ENCODE measurements at places on chromosomes 4 and X. TPM values are rescaled to one million over a fixed set of nuclear protein-coding genes. Genes with fewer than 3 reads are reported as not detected.

RIPPLY1 gene
- total RNA-seq = not detected

MEPE gene
- not detected for total RNA-seq

POF1B gene
- not detected for total RNA-seq

DNA sequence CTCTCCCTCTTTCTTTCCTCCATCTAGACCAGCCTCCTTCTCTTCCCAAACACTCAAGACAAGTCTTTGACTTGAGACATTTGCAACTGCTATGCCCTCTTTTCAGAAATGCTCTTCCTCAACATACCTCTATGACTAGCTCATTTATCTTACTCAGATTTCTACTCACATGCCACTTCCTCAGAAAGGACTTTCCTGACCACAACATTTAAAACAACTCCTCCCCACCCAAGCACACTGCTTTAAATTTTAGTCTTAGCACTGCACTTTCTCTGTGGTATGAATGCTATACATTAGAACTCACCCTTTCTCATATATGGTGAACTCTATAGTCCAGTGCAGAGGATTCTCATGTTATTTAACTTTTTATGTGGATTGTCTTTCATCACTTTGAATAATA, 28.4 kb upstream of the SULT1E1 start:
- no peak for DNase-seq

GRCh38 chr4:179071131-179071530, 1628.9 kb upstream of the AGA start:
- DNase-seq = no peak

GRCh38 chr4:180560896-180561295, 1682.3 kb upstream of the TENM3 start:
- DNase-seq = peak; percentile 23

DNA sequence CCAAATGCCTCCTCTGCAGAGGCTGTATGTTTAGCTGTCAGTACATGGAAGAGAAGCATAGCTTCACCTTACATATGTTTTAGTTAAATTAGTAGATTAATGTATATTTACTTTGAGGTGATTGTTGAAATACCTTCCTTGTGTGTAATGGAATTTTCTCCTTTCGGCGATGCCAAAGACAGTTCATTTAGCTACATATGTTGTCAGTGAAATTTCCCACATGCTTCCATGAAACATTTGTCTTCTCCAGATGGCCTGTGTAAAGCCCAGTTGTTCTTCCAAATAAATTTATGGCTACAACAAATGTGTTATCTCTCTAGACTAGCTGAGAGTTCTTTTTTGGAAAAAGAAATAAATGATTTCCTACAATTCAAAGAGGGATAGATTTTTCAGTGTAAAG, 95.2 kb downstream of the GPAT3 start:
- DNase-seq = no peak

DNA sequence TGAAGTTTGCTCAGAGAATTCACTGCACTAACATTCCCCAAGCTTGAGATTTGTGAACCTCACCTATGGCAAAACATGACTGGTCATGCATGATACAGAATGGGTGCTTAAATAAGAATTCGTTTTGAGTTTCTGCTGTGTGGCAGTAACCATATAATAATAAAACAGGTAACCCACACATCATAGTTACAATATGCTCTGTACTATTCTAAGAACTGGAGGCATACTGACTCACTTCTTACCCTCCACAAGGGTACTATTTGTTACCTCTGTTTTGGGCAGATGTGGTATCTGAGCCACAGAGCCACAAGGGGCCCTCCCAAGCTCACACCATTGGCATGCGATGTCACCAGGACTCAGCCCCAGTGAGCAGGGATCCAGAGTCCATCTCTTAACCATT, 17.6 kb downstream of the SLC2A9 start:
- DNase-seq = no peak

DNA sequence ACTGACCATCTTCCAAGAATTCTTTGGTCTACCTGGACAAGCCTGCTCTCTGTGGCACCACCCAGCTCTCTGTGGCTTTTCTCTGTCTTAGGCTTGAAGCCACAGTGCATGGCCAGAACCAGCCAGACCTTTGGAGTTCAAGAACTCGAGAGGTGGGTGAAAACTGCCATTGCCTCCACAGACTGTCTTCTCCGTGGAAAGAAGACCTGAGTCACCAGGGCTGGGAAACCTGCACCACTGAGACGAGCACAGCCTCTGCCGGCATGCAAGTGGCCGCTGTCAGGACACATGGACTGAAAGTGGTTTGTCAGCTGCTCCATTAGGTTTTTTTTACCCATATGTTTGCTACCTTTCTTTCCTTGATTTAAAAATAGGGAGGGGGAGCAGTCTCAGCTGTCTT, 74.5 kb downstream of the MGST2 start:
- DNase-seq = no peak

GRCh38 chr4:17762726-17763125, 18.7 kb downstream of the FAM184B start:
- DNase-seq = peak; percentile 60

GRCh38 chr4:186844059-186844681, 120.5 kb upstream of the FAT1 start:
- no peak for DNase-seq

All from PC-3 (cell line).